CD14-positive monocyte (primary cell): ENCODE measurements at places on chromosomes 7 and 10. TPM values are rescaled to one million over a fixed set of nuclear protein-coding genes. Genes with fewer than 3 reads are reported as not detected.

The NYAP1 gene
- not detected in 2 replicates for polyA plus RNA-seq

The CALML5 gene
- polyA plus RNA-seq, result not detected

The LRMDA gene
- 56.4 TPM for polyA plus RNA-seq

GRCh38 chr10:105837951-105838350 is 1196.9 kb downstream of the SORCS3 start:
- H3K27me3 ChIP-seq, result no peaks in the 10 kb centered on the region
- H3K4me3 ChIP-seq, result no peak overlapping the region
- H3K36me3 ChIP-seq, result no peaks in the 10 kb centered on the region
- H3K4me1 ChIP-seq, result no peaks in the 10 kb centered on the region

- H3K36me3 ChIP-seq, result no peaks in the 10 kb centered on the region
- H3K4me3 ChIP-seq, result no peak overlapping the region
- peaks cover 4% of the 10 kb centered on the region for H3K27me3 ChIP-seq
Measured at GRCh38 chr10:130233426-130233825, 97.2 kb downstream of the GLRX3 start.

- DNase-seq, result no peak
- H3K36me3 ChIP-seq, result no peaks in the 10 kb centered on the region
- H3K27ac ChIP-seq, result no peak overlapping the region
- no peak overlapping the region for H3K4me3 ChIP-seq
- H3K27me3 ChIP-seq, result no peaks in the 10 kb centered on the region
- H3K4me1 ChIP-seq, result no peaks in the 10 kb centered on the region
Measured at GRCh38 chr10:60703266-60704041, 74.8 kb upstream of the CDK1 start.

DNA sequence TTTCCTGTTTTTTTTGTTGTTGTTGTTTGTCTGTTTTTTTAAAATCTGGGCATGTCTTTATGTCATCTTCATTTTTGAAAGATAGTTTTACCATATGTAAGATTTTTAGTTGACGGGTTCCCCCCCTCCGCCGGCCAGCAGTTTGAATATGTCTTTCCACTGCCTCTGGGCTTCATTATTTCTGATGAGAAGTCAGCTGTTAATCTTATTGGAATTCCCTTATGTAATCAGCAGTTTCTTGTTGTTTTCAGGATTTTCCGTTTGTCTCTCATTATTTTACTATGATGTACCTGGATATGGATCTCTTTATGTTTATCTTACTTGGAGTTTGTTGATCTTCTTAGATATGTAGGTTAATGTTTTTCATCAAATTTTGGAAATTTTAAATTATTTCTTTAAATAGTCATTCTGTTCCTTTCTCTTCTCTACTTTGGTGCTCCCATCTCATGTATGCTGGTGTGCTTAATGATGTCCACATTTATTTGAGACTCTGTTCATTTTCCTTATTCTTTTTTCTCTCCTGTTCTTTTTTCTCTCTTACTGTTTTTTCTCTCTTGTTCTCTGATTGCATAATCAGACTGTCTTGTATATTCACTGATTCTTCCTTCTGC is 9.7 kb downstream of the EXOC6 start:
- H3K4me3 ChIP-seq, result no peak overlapping the region
- no peak overlapping the region for H3K27ac ChIP-seq
- no peak for DNase-seq

DNA sequence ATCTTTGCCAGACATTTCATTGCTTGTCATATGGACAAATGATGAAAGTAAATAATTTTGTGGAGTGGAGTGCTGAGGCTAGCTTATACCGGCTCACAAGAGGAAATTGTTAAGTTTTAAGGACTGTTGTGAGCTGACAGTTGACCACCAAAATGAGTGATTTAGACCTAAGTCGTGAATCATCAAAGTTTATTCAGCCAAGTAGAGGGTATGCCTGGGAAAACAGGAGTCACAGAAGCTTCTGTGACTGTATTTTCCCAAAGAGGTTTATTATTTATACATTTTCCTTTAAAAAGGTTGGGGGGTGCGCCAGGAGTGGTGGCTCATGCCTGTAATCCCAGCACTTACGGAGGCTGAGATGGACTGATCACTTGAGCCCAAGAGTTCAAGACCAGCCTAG is 21.8 kb downstream of the MRPS24 start:
- no peaks in the 10 kb centered on the region for H3K4me1 ChIP-seq
- H3K36me3 ChIP-seq, result no peaks in the 10 kb centered on the region
- H3K27ac ChIP-seq, result no peak overlapping the region

GRCh38 chr10:104450954-104451353 is 97.3 kb downstream of the CFAP58 start:
- H3K36me3 ChIP-seq, result no peaks in the 10 kb centered on the region
- H3K4me3 ChIP-seq, result no peak overlapping the region
- no peak overlapping the region for H3K27ac ChIP-seq
- no peak for DNase-seq
- H3K4me1 ChIP-seq, result no peaks in the 10 kb centered on the region
- H3K27me3 ChIP-seq, result no peaks in the 10 kb centered on the region

DNA sequence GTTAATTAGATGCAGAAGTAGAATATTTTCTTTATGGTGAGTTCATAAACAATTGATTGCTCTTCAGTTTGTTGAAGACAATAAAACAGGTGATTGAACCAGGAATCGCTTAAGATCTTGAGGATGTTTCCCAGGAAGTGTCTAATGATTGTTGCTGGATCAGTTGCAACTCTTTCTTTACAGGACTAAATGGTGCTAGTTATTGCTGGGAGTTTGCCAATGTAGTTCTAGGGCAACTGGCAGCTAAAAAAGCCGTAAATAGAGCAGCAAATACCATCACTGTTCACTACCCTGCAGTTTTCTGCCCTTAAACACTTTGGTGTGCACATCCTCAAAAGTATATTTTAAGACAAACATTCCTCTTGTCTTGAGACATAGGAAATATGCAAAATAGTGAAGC is 119.2 kb upstream of the ANK3 start:
- H3K4me1 ChIP-seq, result no peaks in the 10 kb centered on the region
- no peak overlapping the region for H3K27ac ChIP-seq
- DNase-seq, result no peak
- H3K4me3 ChIP-seq, result no peak overlapping the region
- H3K36me3 ChIP-seq, result no peaks in the 10 kb centered on the region
- H3K27me3 ChIP-seq, result no peaks in the 10 kb centered on the region

DNA sequence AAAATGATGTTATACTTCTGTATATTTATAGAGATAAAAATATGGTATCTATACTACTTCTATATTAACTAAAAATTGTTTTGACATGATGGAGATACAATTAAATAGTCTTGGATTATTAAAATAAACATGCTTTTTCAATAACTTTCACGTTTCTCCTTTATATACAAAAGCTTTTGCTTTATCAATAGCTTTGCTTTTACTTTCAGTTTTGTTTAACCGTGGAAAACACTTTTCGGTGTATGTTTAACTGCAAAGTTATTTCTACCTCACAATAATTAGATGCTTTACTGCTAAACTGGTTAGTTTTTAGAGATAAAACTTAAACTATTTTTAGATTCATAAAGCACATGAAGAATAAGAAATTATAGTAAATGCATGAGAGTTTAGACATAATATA is 432.1 kb upstream of the PCDH15 start:
- DNase-seq, result no peak
- H3K4me1 ChIP-seq, result no peaks in the 10 kb centered on the region
- no peak overlapping the region for H3K27ac ChIP-seq
- no peak overlapping the region for H3K4me3 ChIP-seq

- no peak for DNase-seq
- no peak overlapping the region for H3K27ac ChIP-seq
- H3K27me3 ChIP-seq, result no peaks in the 10 kb centered on the region
- H3K4me3 ChIP-seq, result no peak overlapping the region
- H3K36me3 ChIP-seq, result no peaks in the 10 kb centered on the region
- no peaks in the 10 kb centered on the region for H3K4me1 ChIP-seq
Measured at GRCh38 chr10:129444359-129444758, 22.7 kb upstream of the MGMT start.

DNA sequence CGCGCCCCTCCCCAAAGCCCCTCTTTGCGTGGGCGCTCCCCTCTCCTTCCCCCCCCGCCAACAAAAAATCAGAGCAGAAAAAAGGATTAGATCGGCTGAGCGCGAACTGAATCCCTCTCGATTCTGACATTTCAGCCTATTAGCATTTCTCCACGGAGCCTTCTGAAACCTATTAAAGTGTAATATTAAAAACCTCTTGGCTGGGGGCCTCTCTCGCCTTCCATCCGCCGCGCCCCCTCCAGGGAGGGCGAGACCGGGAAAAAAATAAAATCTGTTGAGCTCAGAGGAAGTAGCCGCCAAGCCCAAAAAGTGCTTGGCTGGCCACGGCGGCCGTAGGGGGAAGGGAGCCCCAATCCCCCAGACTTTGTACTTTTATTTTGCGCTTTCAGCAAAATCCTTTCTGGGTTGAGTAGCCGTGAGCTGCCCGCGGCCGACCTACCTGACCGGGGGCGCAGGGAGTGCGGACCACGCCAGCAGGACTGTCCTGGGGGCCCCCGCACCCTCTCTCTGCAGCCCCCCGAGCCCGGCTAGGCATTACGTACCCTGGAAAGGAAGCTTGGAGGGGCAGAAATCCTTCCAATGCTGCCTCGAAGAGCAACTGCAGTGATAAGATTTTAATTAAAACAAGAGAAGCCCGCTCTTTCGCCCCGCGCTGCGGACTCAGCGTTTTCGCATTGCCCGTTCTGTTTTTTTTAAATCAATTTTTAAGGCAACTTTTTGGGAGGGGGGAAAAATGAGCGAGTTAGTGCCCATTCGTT is 1.3 kb upstream of the TNRC18 start:
- H3K27me3 ChIP-seq, result no peaks in the 10 kb centered on the region
- H3K36me3 ChIP-seq, result no peaks in the 10 kb centered on the region
- peak overlapping the region; percentile 92 for H3K27ac ChIP-seq
- peak overlapping the region; percentile 98 for H3K4me3 ChIP-seq
- H3K4me1 ChIP-seq, result peaks cover 20% of the 10 kb centered on the region

GRCh38 chr10:15558136-15558535 is 161.6 kb downstream of the ITGA8 start:
- H3K36me3 ChIP-seq, result no peaks in the 10 kb centered on the region
- H3K4me3 ChIP-seq, result no peak overlapping the region
- H3K27me3 ChIP-seq, result no peaks in the 10 kb centered on the region

- H3K36me3 ChIP-seq, result no peaks in the 10 kb centered on the region
- H3K27ac ChIP-seq, result no peak overlapping the region
- no peaks in the 10 kb centered on the region for H3K27me3 ChIP-seq
- DNase-seq, result peak; percentile 38
Measured at GRCh38 chr7:20407585-20408466, 77.1 kb downstream of the ITGB8 start.

DNA sequence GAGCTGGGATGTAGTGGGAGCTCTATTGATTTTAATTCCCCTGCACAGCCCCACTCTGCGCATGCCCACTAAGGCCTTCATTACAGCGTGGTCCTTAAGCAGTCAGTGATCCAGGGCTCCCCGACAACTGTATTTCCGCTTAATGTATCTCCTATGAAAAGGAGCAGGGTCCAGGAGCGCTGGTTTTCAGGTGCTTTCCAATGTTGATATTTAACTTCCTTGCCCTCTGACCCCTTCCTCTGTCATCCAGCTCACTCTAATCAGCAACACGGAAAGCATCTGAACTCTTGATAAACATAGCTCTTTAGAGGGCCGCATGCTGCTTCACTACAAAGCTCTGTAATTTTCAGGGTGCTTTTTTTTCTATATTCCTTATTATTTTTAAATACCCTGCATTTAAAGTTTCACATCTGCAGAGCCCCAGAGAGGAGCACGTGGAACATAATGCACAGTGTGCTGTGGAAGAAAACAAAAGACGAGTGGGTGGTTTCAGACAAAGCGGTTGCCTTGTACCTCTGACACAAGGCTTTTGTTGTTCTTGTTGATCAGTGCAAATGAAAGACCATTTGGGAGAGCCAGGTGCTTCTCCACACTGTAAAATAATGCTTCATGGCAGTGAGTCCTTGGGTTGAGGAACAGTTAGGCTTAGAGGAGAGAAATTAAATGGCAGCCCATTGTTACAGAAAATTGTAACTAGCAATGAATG is 465.9 kb upstream of the CELF2 start:
- no peak for DNase-seq
- no peaks in the 10 kb centered on the region for H3K4me1 ChIP-seq
- H3K4me3 ChIP-seq, result no peak overlapping the region
- H3K27ac ChIP-seq, result no peak overlapping the region
- no peaks in the 10 kb centered on the region for H3K36me3 ChIP-seq
- no peaks in the 10 kb centered on the region for H3K27me3 ChIP-seq

GRCh38 chr10:79027147-79028055 is 41.4 kb upstream of the ZMIZ1 start:
- no peak overlapping the region for H3K27ac ChIP-seq
- DNase-seq, result no peak
- no peak overlapping the region for H3K4me3 ChIP-seq
- no peaks in the 10 kb centered on the region for H3K36me3 ChIP-seq
- H3K4me1 ChIP-seq, result no peaks in the 10 kb centered on the region
- no peaks in the 10 kb centered on the region for H3K27me3 ChIP-seq

DNA sequence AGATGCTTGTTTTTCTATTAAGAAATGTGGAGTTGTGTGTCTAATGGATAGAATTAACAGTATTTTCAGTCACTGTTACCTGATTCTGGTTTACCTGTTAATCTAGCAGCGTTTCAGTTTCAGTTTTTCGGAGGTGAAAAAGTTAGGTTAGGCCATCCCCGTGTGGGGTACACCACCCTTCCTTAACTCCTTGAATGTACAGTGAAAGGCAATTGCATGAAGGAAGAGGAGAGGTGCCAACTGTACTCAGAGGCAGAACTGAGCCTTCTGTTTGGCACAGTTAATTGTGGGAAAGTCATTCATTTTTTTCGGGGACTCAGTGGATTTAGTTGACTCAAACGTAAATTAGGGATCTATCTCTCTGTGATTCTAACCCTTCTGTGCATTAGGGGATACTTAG is 35.5 kb downstream of the RPA3 start:
- H3K4me1 ChIP-seq, result no peaks in the 10 kb centered on the region
- no peak overlapping the region for H3K4me3 ChIP-seq
- no peaks in the 10 kb centered on the region for H3K27me3 ChIP-seq
- no peak overlapping the region for H3K27ac ChIP-seq
- DNase-seq, result no peak

- H3K36me3 ChIP-seq, result no peaks in the 10 kb centered on the region
- no peaks in the 10 kb centered on the region for H3K27me3 ChIP-seq
- H3K4me3 ChIP-seq, result no peak overlapping the region
- no peaks in the 10 kb centered on the region for H3K4me1 ChIP-seq
- H3K27ac ChIP-seq, result no peak overlapping the region
- peak; percentile 50 for DNase-seq
Measured at GRCh38 chr10:89793649-89794254, 92.4 kb downstream of the KIF20B start.

GRCh38 chr10:8279598-8279997 is 225.1 kb downstream of the GATA3 start:
- no peaks in the 10 kb centered on the region for H3K27me3 ChIP-seq
- no peak overlapping the region for H3K4me3 ChIP-seq
- DNase-seq, result no peak
- no peak overlapping the region for H3K27ac ChIP-seq
- H3K4me1 ChIP-seq, result no peaks in the 10 kb centered on the region

GRCh38 chr7:11727864-11728263 is 104.1 kb downstream of the THSD7A start:
- DNase-seq, result no peak
- H3K4me3 ChIP-seq, result no peak overlapping the region
- H3K27ac ChIP-seq, result no peak overlapping the region
- H3K27me3 ChIP-seq, result no peaks in the 10 kb centered on the region
- no peaks in the 10 kb centered on the region for H3K36me3 ChIP-seq
- H3K4me1 ChIP-seq, result no peaks in the 10 kb centered on the region
